ENCODE measurements at places on chromosomes 1 and 21.
A peak's percentile ranks its signal among the peaks of the same experiment; 100 is the strongest.

DNA sequence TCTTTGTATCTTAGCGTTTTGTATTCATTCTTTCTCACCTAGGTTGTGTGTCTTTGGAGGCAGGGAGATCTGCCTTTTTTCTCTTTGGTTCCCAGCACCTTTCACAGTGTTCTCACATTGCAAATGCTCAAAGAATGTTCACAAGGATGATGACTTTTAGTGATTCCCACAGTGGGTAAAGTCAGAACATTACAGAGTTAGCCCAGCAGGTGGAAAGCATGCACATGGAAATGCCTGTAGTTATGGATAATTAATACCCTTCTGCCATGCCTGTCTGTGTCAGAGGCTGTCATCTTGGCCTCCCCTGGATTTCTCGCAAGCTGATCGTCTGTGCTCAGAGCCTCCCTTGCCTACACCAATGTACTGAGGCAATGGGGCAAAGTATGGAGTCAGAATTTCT is 458.9 kb downstream of the LMO4 start:
- no peak for DNase-seq

GRCh38 chr1:209433649-209434031 is 149.9 kb upstream of the CAMK1G start:
- DNase-seq, result no peak

DNA sequence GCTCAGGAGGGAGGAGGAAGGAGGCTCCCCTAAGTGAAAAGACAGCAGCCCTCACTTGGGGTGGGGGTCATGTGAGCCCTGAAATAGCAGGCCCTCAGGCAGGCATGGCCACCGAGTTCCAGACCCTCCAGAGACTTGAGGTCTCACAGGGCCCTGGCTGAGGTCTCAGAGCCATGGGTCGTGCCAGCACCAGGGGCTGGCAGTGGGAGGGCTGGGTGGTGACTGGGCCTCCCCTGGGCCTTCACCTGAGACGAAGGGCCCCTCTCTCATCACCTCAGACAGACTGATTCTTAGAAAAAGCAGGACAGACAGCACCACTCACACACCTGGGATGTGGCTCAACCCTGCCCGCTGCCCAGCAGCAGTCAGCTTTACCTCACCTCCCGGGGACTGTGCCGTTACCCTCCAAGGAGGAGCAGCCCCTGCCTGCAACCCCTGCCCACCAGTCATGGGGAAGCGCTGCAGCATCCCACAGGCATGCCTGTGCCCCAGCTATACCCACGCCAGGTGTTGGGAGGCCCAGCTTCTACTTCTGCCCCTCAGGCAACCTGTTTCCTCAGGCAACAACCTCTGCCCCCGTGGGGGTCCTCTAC is 42.6 kb upstream of the LRP8 start:
- no peak for DNase-seq

- no peak for DNase-seq
These were observed 10.1 kb downstream of the CFAP45 start for GRCh38 chr1:159889821-159890252.

GRCh38 chr1:193062698-193063463 is 3.5 kb downstream of the RO60 start:
- no peak for DNase-seq

- peak; percentile 40 for DNase-seq
These were observed 1.1 kb downstream of the SPSB1 start for GRCh38 chr1:9293533-9294404.

DNA sequence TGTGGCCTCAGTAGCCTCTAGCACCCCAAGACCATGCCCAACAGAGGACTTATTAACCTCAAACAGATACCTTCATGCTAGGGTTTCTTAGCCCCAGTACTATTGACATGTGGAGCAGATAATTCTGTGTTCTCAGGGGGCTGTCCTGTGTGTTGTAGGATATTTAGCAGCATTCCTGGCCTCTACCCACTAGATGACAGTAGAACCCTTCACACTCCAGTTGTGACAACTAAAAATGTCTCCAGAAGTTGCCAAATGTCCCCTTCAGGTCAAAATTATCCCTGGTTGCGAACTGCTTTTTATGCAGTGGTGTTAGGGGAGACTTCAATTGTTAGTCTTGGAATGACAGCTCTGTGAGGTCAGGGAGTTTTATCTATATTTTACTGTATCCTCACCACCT is 8.1 kb downstream of the KAZN start:
- DNase-seq, result no peak

DNA sequence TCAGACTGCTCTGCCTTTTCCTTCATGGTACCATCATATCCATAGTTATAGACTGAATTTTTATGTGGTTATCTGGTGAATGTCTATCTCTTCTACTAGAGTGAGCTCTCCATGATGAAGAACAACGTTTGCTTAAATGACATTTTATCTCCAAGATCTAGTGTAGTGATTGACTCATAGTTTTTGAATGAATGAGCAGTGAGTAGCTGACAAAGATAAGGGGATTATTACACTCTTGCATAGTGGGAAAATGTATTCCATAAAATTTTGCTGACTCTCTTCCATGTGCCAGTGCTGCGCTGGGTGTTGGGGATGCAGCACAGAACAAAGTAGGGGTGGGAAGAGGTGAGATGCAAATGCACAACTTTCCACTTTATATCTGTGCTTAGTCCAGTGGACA is 147.7 kb downstream of the TGFB2 start:
- no peak for DNase-seq

GRCh38 chr1:27601771-27602461 is 2.0 kb downstream of the AHDC1 start:
- no peak for DNase-seq

DNA sequence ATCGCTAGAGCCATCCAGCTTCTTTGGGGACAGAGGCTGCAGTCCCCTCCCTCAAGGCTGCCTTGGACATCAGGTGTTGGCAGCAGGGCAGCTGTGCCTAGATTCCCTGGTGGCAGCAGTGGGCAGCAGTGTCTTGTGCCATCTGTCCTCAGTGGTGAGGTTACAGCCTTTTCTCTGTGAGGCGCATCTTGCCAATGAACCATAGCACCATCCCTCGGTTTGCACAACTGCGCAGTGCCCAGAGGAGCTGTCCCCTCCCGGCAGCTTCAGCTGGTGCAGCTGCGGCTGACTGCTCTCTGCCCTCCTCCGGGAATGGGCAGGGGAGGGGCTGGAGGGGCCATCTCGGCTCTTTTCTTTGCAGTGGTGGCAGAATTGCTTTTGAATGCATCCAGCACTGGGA is 59.0 kb upstream of the C8B start:
- DNase-seq, result no peak

DNA sequence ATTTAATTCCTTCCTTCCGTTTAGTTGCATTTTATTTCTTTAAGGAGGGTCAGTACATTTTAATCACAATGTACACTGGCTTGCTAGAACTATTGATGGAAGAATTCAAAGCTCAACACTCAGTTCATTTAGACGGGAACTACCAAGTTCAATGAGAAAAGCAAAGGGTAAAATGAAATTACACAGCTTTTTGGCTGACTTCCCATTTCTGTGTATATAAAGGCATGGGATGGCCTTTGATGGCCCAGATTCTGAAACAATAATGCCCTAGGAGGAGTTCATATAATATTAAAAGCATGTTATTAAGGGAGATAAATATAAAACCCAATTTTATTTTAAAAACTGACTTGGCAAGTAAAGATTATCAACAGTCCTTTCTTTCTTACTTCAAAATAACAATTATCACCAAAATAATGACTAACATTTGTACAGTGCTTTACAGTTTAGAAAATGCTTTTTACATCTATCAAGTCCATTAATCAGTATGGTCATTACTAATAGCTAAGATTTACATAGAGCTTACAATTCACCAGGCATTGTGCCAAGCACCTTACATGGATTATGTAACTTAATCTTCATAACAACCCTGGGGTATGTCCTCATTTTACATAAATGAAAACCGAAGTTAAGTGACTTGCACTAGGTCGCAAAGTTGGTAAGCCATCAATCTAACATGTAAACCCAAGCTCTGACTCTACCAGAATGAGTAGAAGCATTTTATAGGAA is 402.4 kb downstream of the OMA1 start:
- no peak for DNase-seq

GRCh38 chr1:219506473-219506899 is 106.4 kb downstream of the ZC3H11B start:
- no peak for DNase-seq

DNA sequence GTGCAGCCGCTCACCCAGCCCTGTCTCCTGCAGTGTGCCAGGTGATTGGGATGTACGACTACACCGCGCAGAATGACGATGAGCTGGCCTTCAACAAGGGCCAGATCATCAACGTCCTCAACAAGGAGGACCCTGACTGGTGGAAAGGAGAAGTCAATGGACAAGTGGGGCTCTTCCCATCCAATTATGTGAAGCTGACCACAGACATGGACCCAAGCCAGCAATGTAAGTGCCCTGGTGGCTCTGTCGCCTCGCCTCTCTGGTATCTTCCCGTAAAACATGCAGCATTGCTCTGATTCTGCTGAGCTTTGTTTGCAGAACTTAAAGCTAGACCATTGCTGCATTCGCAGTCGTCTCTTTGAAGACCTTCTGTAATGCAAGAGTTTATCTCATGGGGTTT is 79.2 kb downstream of the ATP5PO start:
- no peak for DNase-seq

GRCh38 chr1:227777646-227778045 is 37.8 kb upstream of the PRSS38 start:
- DNase-seq, result no peak

DNA sequence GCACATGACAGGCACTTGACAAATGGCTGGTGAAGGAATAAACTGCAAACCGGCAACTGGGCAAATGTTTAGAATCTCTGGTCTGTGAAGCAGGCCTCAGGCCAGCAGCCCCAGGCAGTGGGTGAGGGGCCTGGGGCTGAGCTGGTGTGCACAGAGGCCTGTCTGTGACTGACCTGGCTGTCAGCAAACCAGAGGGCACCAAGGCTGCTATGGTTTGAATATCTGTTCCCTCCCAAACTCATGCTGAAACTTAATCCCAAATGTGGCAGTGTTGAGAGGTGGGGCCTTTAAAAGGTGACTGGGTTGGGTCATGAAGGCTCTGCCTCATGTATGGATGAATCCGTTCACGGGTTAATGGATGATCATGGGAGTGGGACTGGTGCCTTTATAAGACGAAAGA is 139.8 kb downstream of the DMRTB1 start:
- no peak for DNase-seq

GRCh38 chr21:42448686-42449085 is 45.0 kb downstream of the UBASH3A start:
- no peak for DNase-seq

DNA sequence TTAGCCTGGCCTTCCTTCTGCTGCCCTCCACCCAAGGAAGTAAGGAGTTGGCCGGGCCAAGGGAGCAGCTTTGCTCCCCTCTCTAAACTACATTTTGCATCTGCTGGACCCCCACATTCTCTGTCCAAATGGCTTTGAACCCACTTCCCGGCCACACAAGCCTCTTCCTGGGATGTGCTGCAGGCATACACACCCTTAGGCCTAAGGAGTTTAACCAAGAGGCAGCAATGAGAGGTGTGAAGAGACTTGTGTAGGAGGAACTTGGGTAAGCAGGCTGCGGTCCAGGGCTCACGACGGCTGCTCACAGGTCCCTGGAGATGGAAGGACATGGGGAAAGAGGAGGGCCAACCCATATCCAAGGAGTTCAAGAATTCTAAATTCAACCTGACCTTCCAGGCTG is 196.7 kb upstream of the SGIP1 start:
- no peak for DNase-seq

GRCh38 chr1:30654188-30654587 is 69.2 kb downstream of the MATN1 start:
- DNase-seq, result no peak

GRCh38 chr21:26965040-26965906 is 1.6 kb downstream of the ADAMTS5 start:
- DNase-seq, result no peak

DNA sequence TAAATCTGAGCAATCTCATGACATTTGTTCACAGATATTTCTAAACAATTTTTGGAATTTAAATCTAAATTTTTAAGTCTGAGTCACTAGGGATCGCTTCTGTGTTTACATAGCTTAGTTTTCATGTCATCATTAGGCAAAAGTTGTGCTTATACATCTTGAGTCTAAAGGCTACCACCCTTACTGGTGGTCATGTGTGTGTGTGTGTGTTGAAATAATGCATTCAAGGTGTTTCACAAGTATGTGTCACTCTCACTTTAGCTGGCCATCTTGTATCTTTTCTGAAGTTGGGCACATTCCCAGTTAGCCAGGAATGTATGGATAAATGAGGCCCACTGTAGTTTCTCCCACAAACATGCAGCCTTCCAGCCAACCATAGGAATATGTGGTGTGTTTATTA is 1162.5 kb upstream of the PRMT6 start:
- no peak for DNase-seq

DNA sequence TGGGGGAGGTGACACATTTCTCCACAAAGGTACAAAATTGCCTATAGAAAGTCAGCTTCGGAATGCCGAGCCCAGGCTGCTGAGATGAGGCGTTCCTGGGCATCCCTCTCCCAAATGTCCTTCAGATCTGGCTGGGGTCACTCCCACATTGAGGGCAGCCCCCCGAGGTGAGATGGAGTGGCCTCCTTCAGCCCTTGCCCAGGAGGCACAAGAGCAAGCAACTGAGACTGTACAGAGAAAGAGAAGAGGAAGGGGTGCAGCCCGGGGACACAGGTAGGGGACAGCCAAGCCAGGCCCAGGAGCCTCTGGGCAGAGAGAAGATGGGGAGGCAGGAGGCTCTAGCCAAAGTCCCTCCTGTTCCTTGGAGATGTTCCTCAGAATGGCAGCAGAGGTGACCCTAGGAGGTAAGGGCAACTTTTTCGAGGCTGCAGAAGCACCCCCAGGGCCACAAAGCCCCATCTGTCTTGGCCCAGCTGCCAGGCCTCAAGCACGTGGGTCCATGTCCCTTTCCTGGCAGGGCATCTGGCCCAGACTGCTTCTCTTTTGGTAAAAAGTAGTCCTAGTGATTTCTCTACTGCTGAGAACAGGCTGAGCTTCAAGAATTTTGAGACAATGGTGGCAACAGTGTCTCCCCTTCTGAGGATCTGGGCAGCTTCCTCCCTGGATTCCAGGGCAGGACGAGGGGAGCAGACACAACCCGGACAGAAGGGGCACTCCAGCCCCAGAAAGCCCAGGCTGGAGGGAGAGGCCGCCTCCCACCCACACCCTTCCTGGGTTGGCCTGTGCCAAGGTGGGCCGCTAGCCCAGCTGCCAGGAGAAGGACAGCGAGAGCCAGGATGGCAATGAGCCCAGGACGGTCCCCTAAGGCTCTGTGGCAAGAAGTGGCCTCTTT is 68.0 kb downstream of the LRRN2 start:
- DNase-seq, result no peak

DNA sequence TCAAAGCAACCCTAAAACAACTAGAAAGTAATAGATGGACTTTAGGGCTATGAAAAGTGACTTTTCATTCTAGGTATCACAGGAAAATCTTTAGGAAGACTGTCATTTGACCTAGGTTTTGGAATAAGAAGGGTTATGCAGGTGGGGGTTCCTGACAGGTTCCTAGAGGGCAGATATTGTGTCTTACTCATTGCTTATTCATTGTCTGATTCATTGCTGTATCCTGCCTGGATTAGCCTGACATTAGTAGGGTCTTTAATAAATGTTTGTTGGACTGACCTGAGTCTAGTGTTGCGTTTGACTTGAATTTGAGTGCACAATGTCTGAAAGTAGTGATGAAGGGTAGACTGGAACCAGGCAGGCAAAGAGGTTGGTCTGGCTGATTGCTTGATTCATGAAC is 6.0 kb downstream of the FNBP1L start:
- DNase-seq, result no peak

GRCh38 chr21:43012596-43012995 is 38.2 kb downstream of the PKNOX1 start:
- no peak for DNase-seq

GRCh38 chr1:213154056-213154685 is 103.1 kb downstream of the RPS6KC1 start:
- no peak for DNase-seq

Data from HAP-1 (cell line).